ENCODE measurements at places on chromosomes 1 and 21.

DNA sequence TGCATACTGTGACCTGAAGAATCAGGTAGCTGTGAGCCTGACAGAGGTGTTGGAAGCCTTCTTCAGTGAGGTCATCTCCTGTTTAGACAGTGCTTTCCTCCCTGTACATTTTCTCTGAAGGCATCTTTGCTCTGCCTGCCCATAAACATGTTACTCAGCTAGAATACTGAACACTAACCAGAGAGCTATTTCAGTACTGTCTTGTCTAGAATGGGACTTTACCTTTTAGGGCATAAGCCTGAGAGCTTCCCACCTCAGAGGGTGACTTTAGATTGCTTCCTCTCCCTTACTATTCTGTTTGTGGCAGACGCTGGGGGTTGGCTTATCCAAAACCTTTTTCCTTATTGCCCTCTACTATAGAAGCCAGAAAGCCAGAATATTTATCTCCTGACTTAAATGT lies 23.3 kb upstream of the ZNF326 start:
- DNase-seq = no peak

DNA sequence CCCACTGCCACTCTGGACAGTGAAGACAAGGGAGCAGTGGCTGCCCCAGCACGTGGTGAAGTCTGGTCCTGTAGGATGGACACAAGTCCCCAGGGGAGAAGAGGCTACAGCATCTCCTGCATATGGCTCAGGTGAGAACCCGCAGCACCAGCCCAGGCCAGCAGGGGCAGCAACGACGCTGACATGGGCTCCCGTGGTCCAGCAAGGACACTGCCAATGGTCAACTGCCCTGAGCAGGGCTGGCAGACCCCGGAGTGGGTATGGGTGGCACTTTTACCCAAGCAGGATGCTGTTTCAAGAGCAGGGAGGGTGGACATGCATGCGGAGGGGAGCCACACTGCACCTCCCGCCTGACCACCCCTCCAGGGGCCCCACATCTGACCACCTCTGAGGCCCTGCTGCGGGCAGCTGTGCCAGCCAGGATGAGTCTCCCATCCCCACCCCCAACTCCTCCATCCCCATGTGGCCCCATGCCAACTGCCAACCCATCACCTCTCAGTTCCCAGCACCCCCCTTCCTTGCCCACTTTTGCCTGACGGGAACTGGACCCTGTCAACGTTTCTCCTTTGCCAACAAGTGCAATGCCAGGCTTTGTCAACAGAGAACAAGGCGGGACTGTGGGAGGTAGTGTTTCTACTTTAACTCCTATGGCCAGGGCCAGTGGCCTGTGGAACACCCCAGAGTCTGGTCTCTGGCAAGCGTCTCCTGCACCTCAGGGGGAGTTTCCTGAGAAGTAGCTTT lies 8.6 kb downstream of the MORN1 start:
- DNase-seq = no peak

- DNase-seq = no peak
Observed at GRCh38 chr1:12180903-12181302, 14.1 kb downstream of the TNFRSF1B start.

DNA sequence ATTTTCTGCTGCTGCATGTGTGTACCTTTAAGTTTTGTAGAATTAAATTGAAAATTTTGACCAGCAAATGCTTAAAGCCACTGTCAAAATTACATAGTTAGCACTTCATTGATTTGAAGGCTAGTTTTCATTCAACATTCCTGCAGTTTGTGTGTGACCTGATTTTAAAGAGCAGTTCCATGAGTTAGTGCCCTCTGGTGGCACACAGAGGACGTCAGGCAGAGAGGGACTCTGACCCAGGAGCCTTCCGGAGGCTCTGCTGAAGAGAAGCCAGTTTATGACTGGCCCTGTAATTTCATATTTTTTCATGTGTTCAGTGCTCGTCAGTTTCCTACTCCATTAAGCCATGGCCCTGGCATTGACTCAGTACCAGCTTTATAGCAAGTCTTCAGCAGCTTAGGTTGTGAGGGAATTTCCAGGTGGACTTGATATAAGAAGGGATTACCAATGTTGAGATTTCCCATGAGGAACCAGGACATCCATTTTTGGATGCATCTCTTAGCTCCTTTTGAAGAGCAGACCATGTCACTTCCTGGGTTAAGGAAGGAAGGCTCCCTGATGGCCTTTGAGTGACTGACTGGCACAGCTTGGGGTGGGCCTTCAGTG lies 104.7 kb downstream of the CAMTA1 start:
- DNase-seq = peak; percentile 6

GRCh38 chr1:58248791-58249190 lies 297.7 kb downstream of the OMA1 start:
- no peak for DNase-seq

- DNase-seq = peak; percentile 2
Observed at GRCh38 chr1:39960431-39960958, 5.5 kb downstream of the MFSD2A start.

GRCh38 chr1:30368651-30369240 lies 354.6 kb downstream of the MATN1 start:
- no peak for DNase-seq

Data from central memory CD4-positive, alpha-beta T cell (primary cell).